ENCODE measurements at places on chromosomes 5 and 9.

DNA sequence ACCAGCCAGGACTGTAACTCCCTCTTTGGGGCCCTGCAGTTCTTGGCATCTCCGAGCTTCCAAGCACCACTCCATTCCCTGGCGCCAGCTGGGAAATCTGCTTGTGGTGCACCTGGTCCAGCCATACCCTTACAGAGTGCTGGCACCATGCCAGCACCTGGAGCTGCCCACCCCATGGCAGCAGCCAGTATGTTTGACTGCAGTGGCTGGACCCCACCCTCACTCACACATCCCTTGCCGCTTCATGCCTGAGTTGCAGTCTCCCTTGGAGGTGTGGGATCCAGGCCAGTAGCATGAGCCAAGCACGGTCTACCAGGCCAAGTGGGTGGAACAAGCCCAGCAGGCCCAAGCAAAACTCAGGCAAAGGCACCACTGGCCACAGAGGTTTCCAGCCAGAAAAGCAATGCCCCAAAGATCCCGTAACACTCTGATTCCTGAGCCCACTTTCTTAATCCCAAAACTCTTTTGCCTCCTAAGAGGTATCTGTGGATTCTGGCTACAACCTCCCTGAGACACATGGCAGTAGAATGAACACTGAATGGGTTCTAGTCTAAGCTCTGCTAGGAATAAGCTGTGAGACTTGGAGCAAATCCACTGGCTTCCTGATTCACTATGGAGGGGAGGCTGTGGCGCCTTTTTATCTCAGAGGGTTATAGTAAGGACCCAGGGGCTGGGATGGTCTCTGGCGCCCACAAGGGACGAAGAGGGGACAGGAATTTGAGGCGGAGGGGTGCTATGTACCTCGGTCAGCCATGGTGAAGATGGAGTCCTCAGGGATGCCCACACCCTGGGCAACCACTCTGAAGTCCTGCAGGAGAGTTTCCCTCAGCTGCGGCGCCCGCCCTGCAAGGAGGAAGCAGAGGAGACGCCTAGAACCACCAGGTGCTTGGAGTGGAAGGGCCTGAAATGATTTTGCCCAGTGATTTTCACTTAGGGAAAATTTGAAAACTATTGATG, 5.6 kb downstream of the AMBP start:
- DNase-seq: peak; percentile 52

GRCh38 chr5:107919361-107919760, 248.6 kb upstream of the EFNA5 start:
- DNase-seq: no peak

GRCh38 chr9:110939047-110939446, 99.2 kb downstream of the LPAR1 start:
- no peak for DNase-seq

- DNase-seq: no peak
Measured at GRCh38 chr5:173056783-173057061, 570 bp downstream of the CREBRF start.

- no peak for DNase-seq
Measured at GRCh38 chr5:177020033-177020432, 2.5 kb upstream of the ZNF346 start.

- DNase-seq: no peak
Measured at GRCh38 chr9:82593501-82593900, 469.4 kb downstream of the RASEF start.

DNA sequence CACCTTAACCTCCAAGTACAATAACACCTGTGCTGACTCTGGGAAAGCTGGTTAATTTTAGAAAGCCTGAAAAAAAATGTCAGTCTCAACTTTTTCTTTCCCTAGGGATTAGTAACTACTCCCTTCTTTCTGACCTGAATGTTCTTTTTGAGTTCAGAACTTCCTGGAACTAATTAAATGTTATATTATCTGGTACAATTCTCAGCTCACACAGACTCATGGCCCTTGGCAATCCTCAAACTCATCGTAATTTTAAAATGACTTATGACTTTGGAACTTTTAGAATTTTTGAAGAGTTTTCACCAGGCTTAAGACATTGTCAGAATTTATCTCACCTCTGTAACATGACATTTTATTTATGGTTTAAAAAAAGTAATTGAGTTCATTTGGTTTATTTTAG, 315.0 kb downstream of the FER start:
- DNase-seq: no peak

- peak; percentile 62 for DNase-seq
Measured at GRCh38 chr5:34535944-34536623, 120.0 kb upstream of the RAI14 start.

GRCh38 chr5:127206320-127207113, 84.1 kb upstream of the MEGF10 start:
- DNase-seq: peak; percentile 86

DNA sequence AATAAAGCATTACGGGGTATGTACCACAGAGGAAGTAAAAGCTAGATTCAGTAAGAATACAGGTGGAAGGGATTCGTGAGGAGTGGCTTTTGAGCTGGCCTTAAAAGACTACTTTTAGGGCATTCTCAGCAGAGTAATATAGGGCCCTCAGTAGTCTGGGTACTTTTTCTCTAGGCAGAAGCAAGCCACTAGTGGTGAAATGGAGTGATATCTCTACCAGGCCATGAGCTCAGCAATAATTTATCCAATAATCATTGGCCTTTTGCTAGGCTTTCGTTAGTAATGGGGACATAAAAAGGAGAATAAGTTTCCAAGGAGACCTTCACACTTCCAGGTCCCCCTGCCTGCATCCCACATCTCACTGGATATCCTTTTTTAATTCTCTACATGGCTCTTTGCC, 1.7 kb downstream of the POLR3G start:
- no peak for DNase-seq

DNA sequence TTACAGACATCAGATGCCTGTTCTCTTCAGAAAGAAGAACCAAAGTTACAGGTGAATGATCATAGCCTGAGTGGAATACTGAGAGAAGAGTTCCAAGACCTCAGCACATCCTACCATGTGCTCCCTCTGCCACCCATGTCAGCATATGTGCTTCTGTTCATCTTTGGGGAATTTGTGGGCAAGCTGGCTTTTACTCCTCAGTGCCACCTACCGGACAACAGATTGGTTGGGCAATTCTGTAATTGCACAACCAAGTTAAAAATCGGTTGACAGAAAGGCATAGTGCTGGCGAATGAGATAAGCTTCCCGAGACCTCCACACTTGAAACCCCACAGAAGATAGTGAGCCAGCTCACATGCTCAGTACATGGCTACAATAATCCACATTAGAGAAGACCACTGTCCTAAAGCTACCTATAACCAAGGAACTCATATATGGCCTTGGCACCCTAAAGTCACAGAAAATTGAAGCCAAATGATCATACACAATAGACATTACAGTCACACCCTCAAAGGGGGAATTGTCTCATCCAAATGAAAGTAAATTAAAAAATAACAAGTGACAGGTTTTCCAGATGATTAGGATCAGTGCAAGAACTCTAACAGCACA, 1238.0 kb upstream of the NUDT12 start:
- DNase-seq: no peak

GRCh38 chr5:56757077-56757476, 58.3 kb upstream of the MAP3K1 start:
- DNase-seq: no peak

Data from fibroblast of lung (primary cell).